AG20443 (cell line): ENCODE measurements at places on chromosomes 6 and 20.

DNA sequence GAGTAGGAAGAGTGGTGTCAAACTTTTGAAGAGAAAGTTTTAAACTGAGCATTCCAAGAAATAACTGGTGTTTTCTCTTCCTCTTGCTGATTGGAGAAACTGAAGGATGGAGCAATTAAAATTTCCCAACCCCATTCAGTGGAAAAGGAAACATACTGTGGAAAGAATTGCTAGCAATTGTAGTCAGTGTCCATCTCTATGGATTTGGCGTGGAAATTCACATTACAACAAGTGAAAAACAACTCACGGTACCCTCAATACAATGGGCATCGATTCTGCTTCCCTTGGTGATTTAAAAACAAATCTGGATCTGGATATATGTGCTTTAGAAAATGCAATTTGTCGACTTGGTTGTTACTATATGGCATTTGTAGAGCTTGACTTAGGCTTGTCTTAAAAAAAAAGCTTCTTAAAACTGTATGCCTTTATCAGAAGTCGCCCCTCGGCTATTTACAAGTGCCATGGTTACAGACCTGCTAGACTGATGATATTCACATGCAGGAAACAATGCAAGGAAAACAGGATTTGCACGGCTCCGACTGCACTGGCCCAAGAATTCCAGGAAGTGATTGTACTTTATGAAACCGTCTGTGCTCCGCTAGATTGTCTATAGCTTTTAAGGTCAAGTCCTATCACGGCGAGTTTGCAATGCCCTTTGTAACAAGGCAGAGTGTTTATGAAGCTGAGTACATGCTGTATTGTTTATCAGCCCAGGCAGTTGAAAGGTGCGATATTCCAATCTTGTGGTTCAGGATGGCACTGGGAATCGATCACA lies 131.7 kb upstream of the PHACTR1 start:
- no peak for DNase-seq

DNA sequence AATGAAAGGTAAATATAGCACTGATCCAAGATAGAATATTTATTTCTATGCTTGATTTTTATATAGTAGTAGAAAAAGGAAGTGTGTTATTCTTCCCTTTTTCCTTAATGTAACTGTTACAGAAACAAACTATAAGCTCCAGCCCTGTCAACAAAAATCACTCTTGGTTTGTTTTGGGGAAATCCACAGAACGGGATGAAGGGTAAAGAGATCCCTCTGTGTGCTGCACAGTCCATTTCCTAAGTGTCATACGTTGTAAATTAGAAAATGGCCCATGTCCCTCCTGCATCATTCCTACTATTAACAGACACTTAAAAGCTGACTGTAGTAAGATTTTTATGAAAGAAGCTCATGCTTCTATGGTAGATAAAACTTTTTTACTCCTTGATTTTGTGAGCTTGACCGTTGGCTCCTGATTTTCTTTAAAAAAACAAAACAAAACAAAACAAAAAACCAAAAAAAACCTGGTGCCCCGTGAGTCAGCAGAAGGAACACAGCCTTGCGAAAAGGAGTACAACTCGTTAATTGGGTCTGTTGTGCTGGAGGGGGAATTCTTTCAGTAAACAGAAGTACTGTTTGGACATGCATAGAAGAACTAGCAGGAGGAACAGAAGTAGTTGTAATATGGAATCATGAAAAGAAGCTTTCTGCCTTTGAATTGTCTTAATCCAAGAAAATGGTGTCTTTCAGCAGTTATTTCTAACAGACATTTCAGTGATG lies 67.5 kb downstream of the RTN4IP1 start:
- no peak for DNase-seq

- no peak for DNase-seq
Measured at GRCh38 chr6:107968081-107968480, 10.1 kb upstream of the SEC63 start.

GRCh38 chr6:142883011-142883410 lies 62.0 kb downstream of the HIVEP2 start:
- DNase-seq, result peak; percentile 26
